Activated T-helper 2 cell treated with anti-CD3 and anti-CD28 coated beads, Interferon-gamma antibody, Interleukin-2, Interleukin-4, amounts not matched to agents 10 μg/mL and 5 μg/mL and 100 μg/mL, durations not matched to agents 14 hours and 24 hours and 36 hours (primary cell): ENCODE measurements at places on chromosomes 13 and 19. TPM values are rescaled to one million over a fixed set of nuclear protein-coding genes. Genes with fewer than 3 reads are reported as not detected.

- no peak for DNase-seq
Measured at GRCh38 chr13:40407567-40407966, 258.9 kb downstream of the FOXO1 start.

The TEX101 gene
- total RNA-seq, result not detected in 2 replicates

The FGF21 gene
- not detected in 2 replicates for total RNA-seq

GRCh38 chr13:111480976-111481375, 160.5 kb downstream of the TEX29 start:
- DNase-seq, result no peak

- DNase-seq, result no peak
Measured at GRCh38 chr13:110570886-110571285, 9.4 kb upstream of the RAB20 start.

- no peak for DNase-seq
Measured at GRCh38 chr13:70388935-70389334, 280.7 kb upstream of the KLHL1 start.

GRCh38 chr13:50244713-50245574, 229.7 kb downstream of the KCNRG start:
- peak; percentile 28 for DNase-seq

GRCh38 chr19:40576151-40576584, 505 bp upstream of the SHKBP1 start:
- DNase-seq, result peak; percentile 22

The DCT gene
- 0.07 TPM in 1 of 2 replicates, not detected in the other for total RNA-seq

The HIPK4 gene
- 0.07 TPM in 1 of 2 replicates, not detected in the other for total RNA-seq

The ZNF547 gene
- total RNA-seq, result 1.3 and 2.0 TPM in 2 replicates

DNA sequence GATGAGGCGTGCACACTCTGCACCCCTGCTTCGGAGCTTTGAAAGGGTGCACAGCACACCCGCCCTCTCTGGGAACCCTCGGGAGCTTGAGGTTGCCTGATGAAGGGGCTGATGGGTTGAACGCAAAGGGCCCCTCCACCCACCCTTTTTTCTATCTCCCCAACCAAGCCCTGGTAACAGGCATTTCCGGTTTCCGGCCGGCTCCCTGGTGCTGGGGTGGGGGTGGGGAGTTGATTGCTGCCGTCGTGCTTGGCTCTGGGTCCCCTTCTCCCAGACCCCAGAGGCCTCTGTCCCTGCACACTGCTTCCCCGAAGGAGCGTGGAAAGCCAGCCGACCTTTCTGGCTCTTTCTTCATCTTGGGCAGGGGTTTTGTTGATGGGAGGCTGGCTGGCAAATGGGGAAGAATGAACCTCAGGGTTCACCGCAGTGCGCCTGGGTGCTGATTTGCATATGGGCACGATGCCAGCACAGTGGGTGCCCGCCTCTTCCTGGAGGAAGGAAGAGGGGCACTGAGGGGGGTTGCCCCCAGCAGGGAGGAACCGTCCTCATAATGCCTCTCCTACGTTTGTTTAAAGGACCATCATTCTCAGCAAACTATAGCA, 29.1 kb downstream of the VAV1 start:
- DNase-seq, result peak; percentile 75

- DNase-seq, result no peak
Measured at GRCh38 chr13:77345150-77345780, 18.4 kb upstream of the MYCBP2 start.

GRCh38 chr19:2981898-2982297, 4.5 kb downstream of the TLE6 start:
- no peak for DNase-seq

GRCh38 chr13:73715911-73716510, 418.2 kb downstream of the KLF12 start:
- no peak for DNase-seq

- no peak for DNase-seq
Measured at GRCh38 chr13:104114101-104114500, 1047.9 kb upstream of the SLC10A2 start.

DNA sequence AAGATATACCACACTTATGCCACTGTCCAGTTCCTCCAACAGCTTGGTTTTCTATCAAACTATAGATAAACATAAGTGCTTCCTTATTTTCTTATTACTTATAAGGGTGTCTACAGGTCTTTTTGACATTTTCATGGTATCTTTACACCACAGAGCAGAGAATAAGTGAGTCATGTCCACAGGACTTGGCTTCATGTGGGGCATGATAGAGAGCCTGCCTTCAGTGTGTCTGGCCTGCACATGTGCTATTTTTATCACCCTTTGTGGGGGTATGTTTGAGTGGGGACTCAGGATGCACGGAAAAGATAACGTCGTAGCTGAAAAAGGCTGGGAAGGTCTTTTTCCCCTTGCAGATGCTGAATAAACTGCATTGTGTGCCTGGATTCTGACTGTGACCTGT, 8.1 kb upstream of the STOML3 start:
- DNase-seq, result no peak

- DNase-seq, result no peak
Measured at GRCh38 chr19:47713046-47714021, at the start of gene EHD2. TSS of gene EHD2 (plus strand) at chr19:47713422. CDS start at chr19:47716613, 3,191 bp downstream.

The GPR18 gene
- 7.4 and 8.4 TPM in 2 replicates for total RNA-seq

DNA sequence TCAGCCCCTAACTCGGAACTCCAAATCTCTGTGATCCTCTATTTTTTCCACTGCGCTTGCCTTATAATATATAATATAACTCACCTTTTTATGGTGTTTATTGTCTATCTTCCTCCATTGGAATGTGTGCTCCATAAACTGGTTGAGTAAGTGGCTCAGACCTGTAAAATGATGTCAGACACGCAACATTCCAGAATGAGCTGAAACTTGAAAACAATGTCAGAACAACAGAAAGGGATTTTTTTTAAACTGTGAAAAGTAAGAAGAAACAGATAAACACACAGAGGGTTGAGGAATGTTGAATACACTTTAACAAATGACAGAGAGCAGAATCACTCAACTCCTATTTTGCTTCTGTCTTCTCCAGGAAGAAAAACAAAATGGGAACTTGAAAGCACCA, 19.1 kb upstream of the FAM216B start:
- no peak for DNase-seq

The SPC24 gene
- total RNA-seq, result 38.3 and 38.8 TPM in 2 replicates
